Stimulated activated CD4-positive, alpha-beta T cell treated with anti-CD3 and anti-CD28 coated beads, Interleukin-1b, Interleukin-23, amount 100 ng/mL, for 1 hour (primary cell): ENCODE measurements at places on chromosomes 1 and 21.

GRCh38 chr1:3541936-3542335 lies 69.4 kb downstream of the MEGF6 start:
- no peak for DNase-seq

- DNase-seq, result no peak
Measured at GRCh38 chr1:64769971-64770370, 25.1 kb downstream of the RAVER2 start.

DNA sequence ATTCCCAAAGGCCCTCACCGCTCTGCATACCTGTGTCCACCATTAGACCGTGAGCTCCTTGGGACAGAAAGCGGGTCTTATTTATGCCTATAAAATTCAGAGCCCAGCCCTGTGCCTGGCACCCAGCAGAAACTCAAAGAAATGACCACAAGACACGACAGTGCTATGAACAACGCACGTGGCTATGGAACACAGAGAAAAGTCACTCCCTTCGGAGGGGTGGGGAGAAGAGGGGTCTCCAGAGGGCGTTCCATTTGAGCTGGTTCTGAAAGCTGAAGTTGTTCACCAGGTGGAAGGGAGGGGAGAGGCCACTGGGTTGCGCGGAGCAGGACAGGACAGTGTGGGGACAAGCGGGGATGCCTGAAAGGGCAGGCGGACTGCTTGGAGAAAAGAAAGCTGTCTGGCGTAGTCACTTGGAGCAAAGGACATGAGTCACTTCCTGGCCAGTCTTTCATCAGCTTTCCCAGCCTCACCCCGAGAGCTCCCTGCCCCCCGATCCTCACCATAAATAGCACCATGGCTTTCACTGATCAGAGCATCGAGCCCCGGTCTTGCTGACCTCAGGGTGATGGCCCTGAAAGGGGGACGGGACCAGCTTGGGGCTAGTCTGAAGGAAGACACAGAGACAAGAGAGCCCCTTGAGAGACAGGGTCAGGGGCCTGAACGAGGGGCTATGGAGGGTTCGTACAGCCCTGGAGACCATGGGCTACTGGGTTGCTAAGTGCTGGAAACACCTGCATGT lies 28.5 kb downstream of the ECE1 start:
- DNase-seq, result no peak

DNA sequence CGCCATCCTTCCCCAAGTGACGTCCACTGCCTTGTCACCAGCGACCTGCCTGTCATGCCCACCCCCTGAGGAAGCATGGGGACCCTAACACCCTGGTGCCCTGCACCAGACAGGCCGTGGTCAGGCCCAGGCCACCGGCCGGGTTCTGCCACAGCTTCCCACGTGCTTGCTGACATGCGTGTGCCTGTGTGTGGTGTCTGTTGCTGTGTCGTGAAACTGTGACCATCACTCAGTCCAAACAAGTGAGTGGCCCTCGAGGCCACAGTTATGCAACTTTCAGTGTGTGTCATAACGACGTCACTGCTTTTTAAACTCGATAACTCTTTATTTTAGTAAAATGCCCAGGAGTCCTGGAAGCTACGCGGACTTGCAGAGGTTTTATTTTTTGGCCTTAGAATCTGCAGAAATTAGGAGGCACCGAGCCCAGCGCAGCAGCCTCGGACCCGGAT lies 8.5 kb upstream of the CTRC start:
- no peak for DNase-seq

DNA sequence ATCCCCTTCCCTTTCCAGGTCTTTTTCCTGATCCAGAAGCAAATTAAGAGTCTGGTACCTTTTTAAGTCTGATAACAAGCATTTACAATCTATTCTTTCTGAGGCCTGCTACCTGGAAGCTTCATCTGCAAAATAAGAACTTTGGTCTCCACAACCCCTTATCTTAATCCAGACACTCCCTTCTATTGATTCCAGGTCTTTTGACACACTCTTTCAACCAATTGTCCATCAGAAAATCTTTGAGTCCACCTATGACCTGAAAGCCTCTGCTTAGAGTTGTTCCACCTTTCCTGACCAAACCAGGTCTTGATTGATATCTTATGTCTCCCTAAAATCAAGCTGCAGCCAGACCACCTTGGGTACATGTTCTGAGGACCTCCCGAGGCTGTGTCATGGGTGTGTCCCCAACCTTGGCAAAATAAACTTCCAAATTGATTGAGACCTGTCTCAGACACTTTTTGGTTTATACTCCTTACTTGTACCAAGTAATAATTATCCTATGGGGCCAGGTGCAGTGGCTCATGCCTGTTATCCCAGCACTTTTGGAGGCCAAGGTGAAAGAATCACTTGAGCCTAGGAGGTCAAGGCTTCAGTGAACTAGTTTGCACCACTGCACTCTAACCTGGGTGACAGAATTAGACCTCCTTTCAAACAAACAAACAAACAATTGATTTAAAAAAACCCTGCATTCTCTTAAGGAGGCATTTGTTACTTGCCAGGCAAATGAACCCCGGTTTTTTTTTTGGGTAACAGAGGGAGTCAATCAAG lies 126.1 kb downstream of the MAP3K21 start:
- DNase-seq, result no peak

- no peak for DNase-seq
Measured at GRCh38 chr1:62377043-62377562, 57.9 kb upstream of the KANK4 start.

GRCh38 chr1:98278055-98278454 lies 357.2 kb upstream of the DPYD start:
- DNase-seq, result no peak

DNA sequence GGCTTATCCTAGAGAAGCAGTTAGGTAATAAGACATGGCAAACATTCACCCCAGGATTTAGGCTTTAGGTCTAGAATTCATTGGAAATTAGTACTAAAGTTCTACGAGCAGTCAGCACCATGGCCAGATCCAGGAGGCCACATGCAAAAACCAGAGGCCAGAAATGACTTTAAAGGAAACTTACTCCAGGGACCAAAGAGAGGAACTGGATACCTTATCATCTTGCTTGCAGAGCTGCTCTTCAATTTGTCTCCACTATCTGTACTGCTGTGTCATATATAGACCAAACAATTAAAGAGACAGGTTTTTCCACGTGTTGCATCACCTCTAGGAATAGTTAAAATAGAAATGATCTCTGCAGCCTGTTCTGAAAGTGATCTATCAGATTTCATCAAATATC lies 127.8 kb downstream of the LMX1A start:
- no peak for DNase-seq

DNA sequence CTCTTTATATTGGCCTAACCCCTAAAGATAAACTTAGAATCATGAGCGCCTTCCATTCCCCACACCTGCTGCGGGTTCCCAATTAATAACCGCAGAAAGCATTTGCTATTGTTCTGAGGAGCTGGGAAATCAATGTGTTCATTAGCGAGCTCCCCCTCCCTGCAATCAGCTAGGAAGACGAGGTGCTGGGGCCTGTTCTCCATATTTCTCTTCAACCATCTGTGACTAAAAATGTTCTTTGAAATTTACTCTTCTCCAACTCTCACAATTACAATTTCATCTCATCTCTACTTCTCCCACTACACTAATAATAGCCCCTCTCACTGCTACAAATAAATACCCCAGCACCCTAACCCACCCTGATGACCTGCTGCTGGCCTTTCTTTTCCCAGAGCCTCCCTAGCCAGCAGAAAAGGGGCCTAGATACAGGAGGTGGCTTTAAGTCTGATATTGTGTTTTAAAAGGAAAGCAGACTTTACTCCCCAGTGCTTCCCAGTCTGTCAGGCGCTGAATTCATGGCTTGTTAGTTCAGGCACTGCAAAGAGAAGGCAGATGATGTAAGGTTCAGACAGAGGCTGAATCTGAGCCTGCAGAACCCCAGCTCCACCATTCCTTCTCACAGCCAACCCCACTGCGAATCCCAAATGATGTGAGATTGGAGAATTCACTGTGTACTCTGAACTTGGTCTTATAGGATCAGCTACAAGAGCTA lies 477.5 kb upstream of the DAB1 start:
- DNase-seq, result no peak

DNA sequence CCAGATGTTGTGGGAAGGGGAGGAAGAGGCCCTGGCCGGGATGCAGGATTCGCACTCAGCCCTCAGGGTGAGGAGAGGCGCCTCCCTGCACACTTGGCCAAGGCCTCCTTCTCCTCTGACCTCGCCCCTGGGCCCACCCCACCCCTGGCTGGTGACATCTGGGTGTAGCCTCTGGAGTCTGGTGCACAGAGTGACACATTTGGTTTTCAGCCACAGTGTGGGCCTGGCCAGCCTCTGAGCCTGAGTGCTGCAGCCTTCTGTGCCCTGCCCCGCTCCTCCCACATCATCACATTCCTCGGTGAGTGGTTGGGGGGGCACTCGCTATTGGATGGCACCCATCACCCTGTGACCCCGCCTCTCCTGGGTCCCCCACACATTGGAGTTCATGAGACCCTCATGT lies 45.8 kb downstream of the PRDM16 start:
- no peak for DNase-seq

- no peak for DNase-seq
Measured at GRCh38 chr1:63112155-63112900, 210.0 kb upstream of the FOXD3 start.

DNA sequence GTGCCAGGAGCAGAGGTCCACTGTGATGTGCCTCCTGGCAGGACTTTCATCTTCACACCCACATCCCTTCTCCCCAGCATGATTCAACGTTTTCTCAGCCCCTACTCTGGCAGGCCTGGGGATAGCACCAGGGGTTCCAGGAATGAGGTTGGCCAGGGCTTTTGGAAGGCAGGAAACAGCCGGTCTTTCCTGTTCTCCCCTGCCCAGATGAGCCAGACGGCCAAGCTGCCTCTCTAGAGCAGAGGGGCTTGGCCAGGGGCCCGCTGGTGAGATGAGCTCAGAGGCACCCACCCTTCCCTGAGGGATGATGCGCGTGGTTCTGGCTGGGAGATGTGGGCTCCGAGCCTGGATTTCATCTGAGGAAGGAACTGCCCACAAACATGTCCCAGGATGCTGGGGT lies 4.3 kb upstream of the MFAP2 start:
- no peak for DNase-seq

DNA sequence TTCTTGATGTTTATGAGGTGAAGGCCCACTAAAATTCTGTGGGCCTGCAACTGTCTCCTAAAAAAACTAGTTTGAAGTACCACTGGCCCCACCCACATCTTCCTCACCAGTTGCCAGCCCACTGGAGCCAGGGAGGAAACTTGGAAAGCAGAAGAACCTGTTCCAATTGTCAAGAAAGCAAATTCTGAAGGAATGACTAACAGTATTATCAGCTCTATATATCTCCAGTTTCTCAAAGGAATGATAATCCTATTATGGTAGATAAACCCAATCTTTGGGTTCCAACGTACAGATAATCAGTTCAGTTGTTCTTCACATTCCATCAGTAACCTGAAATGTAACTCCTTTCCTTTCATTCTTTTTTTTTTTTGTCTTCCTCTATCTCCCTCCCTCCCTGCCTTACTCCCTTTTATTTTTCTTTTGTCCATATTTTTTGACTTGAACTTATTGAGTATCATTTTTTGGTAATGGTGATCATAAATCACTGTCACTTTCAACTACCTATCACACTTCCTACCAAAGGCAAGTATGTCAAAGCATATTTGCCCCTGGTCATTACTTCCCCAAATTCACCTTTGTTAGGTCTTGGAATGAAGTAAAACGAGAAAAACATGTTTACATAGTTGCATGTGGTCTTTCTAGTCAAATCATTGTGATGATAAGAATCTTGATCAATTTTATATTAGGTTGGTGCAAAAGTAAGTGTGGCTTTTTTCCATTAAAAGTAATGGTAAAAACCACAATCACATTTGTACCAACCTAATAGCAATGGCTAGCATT lies 943.4 kb downstream of the TTLL7 start:
- DNase-seq, result no peak

DNA sequence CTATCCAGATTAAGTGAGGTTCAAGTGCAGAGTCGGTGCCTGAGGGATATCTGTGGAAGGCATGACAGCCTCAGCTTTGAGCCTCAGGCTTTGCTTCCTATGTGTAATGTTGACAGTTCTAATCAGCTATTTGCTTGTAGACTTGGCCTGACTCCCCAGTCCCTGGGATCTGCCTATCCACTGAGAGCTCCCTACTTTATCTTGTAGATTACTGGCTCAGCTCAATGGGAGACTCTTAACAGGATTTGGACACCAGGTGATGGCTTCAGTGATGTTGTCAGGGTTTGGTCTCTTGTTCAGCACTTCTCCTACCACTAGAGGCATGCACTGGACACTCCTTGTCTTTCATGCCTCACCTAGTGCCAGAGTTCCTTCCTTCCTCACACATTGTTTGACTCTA lies 126.6 kb upstream of the BEND5 start:
- no peak for DNase-seq

- no peak for DNase-seq
Measured at GRCh38 chr21:34974162-34974981, 74.7 kb downstream of the RUNX1 start.

DNA sequence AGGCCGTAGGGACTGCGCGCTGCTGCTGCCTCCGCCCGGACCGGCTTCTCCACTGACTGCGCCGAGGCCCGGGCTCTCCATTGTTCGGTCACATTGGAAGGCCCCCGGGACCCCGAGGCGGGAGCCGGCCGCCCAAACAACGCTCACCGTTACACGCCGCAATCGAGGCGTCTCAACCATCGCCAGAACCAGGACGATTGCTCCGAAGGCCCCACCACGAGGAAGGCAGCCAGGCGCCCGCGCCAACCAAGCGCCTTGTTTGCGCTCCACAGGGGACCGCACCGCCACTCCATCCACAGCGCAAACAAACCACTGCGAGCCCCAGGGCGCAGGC lies 595 bp downstream of the GLUL start:
- no peak for DNase-seq

DNA sequence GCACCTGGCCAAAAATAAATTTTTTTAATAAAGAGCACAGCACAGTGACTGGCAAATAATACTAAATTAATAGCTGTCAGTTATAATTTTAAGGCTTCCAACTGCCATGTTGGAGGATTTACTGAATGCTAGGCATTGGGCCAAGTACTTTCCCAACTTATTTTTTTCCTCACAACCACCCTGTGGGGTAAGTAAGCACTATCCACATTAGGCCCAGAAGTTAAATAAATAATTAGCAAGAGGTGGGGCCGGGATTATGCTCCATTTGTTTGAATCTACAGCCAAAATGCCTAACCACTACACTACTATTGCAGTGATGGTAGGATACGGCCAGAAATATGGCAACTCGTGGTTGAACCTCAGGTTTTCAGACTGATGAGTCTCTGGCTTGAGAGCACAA lies 4.6 kb upstream of the TRNAU1AP start:
- DNase-seq, result no peak

DNA sequence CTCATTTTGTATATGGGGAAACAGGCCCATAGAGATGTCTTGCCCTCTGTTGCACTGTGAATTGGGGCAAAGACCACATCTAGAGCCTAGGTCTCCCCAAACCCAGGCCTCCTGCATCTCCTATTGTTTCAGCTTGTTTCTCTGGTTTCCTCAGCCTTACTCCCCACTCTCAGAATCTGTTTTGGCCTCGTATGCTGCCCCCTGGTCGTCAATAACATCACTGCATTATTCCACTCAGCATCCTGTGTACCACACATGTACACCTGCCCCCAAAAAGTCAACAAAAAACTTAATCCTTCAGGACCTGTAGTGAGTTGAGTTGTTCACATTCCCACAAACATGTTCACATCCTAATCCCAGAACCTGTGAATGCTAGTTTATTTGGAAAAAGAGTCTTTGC lies 184.8 kb downstream of the BRINP2 start:
- DNase-seq, result no peak

- DNase-seq, result no peak
Measured at GRCh38 chr1:117346206-117346928, 20.9 kb upstream of the MAN1A2 start.
